ENCODE measurements at places on chromosomes 16 and 17.

DNA sequence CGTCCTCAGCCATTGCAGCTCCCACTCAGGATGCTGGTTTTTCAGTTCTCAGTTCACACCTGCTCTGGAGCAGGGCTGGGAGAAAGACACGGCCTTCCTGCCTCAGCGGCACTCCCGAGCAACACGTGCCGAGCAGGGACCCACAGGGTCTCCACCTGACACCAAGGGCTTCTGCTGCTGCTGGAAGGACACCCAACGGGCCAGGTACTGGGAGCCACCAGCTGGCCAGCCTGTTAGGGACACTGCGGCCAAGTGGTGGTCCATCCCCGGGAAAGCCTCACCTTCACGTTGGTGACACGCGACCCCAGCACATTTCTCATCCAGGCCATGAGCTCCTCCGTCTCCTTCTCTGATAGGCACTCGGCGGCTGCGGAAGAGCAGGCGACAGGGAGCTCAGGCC lies 8.1 kb downstream of the DNASE1 start:
- no peak for DNase-seq

DNA sequence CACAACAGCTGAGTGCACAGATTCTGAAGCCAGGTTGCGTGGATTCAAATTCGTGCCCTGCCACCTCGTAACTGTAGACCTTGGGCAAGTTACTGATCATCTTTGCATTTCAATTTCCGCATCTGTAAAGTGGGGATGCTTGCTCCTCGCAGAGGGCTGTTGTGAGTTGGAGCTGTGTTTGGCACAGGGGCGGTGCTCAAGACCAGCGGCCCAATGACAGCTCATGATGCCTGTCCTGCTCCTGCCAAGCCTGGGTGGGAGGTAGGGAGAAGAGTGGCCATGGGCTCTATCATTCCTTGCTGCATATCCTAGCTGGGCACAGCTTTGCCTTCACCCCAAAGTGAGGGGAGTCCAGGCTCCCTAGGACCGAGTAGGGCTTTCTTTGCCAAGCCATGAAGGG lies 12.6 kb downstream of the NXPH3 start:
- no peak for DNase-seq

DNA sequence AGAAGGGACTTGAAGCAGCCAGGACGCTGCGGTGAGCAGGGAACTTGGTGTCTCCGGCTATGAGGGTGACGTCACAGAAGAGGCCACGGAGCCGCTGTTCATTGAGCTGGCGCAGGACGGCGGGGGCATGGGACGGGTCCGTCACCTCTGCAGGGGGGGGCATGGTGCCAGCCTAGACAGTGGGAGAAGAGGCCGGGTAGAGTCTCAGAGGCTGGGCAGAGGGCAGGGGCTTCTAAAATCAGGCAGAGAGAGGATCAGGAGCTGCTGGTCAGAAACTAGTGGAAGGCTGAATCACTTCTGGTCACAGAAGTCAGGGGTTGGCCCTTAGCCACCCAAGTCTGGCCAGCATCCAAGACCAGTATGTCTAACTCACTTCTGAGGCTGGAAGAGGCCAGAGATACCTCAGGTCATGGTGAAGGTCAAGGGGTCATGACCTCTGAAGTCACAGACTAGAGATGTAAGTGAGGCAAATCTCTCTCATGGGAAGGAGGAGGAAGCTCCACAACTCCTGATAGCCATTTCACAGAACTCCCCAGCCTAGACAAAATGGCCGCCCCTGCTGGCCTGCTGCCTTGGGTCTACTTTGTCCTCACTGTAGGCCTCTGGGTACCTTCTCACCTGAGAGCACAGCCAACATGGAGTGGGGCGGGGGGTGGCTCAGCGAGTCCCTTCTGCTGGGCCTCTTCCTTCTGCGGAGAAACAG lies 12.6 kb downstream of the ZBTB4 start:
- DNase-seq: no peak

GRCh38 chr16:77500934-77501664 lies 66.3 kb upstream of the ADAMTS18 start:
- no peak for DNase-seq

GRCh38 chr16:53159781-53160436 lies 105.1 kb downstream of the CHD9 start:
- DNase-seq: peak; percentile 30

- DNase-seq: no peak
These were observed 61.1 kb upstream of the MTMR4 start for GRCh38 chr17:58575511-58575910.

GRCh38 chr17:67687511-67687910 lies 30.2 kb upstream of the NOL11 start:
- DNase-seq: no peak

DNA sequence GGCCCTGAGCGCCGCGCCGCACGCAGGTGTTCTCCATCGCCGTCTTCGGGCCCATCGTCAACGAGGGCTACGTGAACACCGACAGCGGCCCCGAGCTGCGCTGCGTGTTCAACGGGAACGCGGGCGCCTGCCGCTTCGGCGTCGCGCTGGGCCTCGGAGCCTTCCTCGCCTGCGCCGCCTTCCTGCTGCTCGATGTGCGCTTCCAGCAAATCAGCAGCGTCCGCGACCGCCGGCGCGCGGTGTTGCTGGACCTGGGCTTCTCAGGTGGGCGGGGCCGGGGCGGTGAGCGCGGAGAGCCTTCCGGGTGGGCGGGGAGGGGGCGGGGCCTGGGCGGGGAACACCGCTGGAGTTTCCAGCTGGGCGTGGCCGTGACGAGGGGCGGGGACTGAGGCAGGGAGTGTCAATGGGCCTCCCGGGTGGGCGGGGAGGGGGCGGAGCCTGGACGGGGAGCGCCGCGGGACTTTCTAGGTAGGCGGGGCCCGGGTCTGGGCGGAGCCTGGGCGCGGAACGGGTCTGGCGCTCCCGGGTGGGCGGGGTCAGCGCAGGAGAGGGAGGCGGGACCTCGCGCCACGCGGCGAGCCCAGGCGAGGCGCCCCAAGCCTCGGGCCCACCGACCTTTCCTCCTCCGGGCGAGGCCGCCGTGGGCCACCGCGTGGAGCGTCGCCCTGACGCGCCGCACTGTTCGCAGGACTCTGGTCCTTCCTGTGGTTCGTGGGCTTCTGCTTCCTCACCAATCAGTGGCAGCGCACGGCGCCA lies 2.4 kb downstream of the SYNGR3 start:
- no peak for DNase-seq

DNA sequence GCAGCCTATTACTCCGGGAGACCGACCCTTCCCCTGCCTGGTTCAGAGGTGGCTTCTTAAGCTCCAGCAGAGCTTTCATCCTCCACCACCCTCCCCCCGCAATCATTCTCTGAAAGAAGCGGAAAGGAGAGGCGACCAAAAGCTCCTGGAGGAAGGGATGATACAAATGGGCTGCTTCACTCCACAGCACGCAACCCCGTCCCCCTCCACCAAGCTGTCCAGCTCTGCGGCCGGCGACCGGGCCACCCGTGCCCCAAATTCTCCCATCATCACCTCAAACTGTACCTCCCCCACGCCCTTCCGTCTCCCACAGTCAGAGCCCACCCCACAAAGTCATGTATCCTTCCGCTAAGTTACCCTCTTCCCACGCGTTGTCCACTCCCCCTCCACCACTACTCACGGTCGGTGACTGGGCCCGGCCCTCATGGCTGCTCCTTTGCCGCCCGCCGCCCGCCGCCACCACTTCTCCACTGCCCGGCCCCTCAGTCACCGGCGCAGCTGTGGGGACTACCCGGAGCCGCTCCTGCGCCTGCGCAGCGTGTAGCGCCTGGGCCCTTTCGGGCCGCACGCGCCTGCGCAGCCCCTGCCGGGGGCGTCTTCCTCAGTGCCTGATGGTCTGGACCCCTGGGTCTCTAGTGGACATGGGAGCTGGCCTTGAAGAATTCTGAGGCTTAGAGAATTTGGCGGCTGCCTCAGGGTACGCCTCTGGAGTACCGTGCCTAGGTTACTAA lies at the start of gene FAM222B:
FAM222B (minus strand) TSS at position 509 of the 731 bp plus-strand sequence. CDS start 76,123 bp downstream, outside the sequence.
- DNase-seq: peak; percentile 74

DNA sequence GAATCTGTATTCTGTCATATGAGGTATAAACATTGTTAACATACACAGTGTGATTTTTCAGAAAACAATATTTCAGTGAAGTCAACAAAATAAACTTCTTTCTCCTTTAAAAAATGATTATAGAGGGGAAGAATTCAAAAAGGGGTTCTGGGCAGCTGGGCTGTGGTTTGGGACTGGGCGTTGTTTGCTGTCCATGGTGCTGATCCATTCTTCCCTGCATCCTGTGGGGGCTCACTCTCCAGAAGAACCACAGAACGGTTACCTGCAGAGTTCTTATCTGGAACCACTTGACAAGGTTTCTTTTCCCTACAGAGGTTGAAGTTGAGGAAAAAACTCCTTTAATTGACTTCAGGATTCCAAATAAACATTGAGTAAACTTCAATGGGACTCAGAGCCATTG lies 1091.0 kb downstream of the CDH8 start:
- no peak for DNase-seq

DNA sequence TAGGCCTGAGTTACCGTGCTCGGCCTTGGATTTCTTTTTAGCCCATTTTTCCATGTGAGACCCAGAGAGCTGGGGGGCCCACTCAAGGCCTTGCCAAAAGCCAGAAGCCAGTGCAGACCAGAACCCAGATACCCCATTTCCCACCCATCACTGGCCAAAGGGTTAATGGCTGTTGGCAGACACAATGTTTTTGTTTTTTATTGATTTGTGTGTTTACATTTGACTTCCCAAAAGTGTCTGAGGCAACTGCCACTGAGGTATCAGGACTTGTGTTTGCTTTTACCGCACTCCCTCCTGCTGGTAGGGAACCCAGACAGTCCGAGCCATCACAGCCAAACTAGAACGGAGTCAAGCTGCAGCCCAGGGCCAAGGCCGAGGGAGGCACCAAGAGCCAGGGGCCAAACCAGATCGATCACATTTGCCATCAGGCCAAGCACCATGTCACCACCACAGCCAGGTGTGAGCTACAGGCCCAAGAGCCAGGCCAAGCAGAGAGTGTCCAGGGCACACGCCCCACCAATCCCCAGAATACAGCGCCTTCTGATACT lies 7.7 kb upstream of the TNFSF12 start:
- DNase-seq: no peak

- no peak for DNase-seq
These were observed 159.1 kb downstream of the HS3ST3B1 start for GRCh38 chr17:14459955-14460354.

DNA sequence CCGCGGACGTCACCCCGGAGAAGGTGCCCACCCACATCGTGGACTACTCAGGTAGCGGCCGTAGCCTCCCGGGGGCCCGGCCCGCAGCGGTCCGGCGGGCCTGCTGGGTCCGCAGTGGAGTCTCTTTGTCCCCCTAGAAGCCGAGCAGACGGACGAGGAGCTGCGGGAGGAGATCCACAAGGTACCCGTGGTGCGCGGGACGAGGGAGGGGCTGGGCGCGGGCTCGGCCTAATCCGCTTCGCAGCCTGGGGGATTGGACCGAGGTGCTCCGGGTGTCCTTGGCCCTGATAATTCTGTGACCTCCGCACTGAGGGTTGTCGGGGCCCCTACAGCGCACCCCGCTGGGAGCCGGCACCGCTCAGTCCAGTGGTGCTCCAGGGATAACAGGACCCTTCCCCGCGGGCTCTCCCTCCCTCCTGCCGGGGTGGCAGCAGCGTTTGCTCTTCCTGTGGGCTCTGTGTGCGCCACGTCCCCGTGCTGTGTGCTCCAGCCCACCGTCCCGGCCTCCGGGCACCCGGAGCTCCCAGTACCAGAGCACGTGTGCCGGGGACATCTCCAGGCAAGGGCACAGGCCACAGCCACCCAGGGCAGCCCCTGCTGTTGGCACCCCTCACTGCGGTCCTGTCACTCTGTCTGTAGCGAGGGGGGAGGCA lies 713 bp downstream of the RHOT2 start:
- no peak for DNase-seq

DNA sequence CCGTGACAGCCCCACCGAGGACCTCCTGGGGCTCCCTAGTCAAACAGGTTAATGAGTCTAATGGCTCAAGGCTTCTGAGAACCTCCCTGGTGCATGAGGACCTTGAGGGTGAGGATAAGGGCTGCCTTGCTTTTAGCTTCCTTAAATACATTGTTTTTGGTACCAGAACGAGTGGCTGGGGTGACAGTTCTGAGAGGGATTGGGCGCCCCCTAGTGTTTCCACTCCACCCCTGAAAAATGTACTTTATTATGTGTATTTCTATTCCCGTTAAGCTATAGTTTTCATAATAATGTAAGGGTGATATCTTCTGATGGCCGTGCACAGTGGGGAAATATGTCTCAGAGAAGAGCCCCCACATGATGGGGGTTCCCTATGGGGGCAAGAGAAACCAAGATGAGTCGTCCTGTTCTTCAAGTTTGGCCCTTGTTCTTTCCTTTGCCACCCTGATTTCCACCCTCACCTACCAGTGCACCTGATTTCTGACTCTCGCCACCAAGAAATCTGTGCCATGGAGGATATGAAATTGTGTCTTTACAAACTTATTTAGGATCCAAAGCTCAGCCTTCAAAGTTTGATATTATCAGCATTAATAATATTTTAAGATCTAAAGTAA lies 14.5 kb upstream of the VWA3A start:
- peak; percentile 20 for DNase-seq

GRCh38 chr16:77782694-77783093 lies 5.7 kb upstream of the VAT1L start:
- DNase-seq: no peak

GRCh38 chr17:50931144-50931908 lies 65.2 kb upstream of the TOB1 start:
- DNase-seq: peak; percentile 89

GRCh38 chr17:3904501-3904900 lies 11.6 kb upstream of the CAMKK1 start:
- DNase-seq: no peak

DNA sequence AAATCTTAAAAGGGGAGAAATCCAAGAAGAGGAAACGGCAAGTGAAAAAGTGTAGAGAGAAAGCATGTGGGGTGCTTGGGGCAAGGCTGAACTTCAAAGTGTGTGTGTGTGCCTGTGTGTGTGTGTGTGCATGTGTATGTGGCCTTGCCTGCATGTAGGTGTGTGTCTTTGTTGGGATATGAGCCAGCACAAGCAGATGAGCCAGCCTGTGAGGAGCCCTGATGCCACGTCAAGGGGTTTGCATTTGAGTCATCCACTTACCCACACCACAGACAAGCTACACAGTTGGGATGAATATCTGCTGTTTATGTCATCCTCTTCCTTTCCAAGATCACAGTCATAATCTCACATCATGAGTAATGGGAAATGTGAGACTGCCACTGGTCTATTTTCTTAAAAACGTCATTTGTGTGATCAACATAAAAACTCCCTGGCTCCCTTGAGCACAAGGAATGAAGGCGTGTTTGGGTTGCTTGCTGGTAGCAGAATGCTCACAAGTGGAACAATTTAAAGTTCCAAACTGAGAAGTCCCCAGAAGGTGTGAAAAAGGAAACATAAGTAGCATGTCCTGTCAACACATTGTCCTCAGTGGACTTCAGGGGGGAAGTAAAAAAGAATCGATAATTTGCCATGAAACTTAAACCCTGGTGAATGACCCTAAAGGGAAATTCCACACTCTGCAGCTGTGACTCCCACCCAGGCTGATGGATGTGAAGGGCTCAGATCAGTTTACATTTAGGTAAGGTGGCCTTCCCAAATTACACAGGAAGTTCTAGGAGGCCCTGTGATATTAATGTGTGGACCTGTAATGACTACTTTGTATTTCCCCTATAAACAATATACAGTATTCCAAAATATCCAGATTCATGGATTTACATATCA lies 14.7 kb downstream of the KCTD19 start:
- DNase-seq: no peak

All from NCI-H2081 (cell line).